ENCODE measurements at places on chromosomes 1 and 21.

- no peak for DNase-seq
These were observed 270.1 kb downstream of the ASTN1 start for GRCh38 chr1:176894450-176894849.

GRCh38 chr1:86436041-86436440 is 12.1 kb downstream of the CLCA2 start:
- no peak for DNase-seq

- DNase-seq: no peak
These were observed 128.1 kb upstream of the BCL9 start for GRCh38 chr1:147413110-147413605.

DNA sequence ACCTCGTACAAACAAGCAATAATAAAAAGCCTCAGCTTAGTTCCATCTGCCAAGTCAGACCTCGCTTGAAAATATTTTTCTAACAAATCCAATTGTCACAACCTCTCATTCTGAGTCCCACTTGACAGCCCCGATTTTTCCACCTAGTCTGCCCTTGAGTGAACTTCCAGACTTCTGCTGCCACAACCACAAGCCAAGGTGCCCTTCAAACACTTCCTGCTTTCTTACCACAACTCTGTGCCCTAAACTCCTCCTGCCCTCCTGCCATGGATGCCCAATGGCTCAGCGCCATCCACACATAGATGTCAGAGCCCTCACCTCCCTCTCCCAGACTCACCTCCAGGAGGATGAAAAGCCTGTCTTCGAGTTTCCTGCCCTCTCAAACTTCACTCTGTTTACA is 3.9 kb downstream of the TMPRSS2 start:
- DNase-seq: no peak

DNA sequence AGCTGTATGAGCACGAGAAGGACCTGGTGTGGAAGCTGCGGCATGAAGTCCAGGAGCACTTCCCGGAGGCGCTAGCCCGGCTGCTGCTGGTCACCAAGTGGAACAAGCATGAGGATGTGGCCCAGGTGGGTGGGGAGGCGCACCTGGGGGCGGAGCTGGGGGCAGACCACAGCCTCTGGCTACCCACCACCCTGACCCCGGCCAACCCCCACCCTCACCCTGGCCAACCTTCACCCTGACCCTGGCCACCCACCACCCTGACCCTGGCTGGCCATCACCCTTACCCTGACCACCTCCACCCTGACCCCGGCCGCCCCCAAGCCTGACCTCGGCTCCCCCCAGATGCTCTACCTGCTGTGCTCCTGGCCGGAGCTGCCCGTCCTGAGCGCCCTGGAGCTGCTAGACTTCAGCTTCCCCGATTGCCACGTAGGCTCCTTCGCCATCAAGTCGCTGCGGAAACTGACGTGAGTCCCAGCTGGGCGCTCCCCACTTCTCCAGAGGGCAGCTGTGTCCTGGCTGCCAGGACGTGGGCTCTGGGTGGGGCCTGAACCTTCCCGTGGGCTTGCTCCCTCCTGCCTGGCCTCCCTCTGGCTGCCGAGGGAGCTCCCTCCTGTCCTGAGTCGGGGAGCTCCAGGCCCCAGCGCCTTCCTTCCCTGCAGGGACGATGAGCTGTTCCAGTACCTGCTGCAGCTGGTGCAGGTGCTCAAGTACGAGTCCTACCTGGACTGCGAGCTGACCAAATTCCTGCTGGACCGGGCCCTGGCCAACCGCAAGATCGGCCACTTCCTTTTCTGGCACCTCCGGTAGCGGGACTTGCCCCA is 69.5 kb downstream of the PIK3CD start:
- no peak for DNase-seq

GRCh38 chr21:46151261-46151988 is 4.0 kb downstream of the FTCD start:
- DNase-seq: no peak

DNA sequence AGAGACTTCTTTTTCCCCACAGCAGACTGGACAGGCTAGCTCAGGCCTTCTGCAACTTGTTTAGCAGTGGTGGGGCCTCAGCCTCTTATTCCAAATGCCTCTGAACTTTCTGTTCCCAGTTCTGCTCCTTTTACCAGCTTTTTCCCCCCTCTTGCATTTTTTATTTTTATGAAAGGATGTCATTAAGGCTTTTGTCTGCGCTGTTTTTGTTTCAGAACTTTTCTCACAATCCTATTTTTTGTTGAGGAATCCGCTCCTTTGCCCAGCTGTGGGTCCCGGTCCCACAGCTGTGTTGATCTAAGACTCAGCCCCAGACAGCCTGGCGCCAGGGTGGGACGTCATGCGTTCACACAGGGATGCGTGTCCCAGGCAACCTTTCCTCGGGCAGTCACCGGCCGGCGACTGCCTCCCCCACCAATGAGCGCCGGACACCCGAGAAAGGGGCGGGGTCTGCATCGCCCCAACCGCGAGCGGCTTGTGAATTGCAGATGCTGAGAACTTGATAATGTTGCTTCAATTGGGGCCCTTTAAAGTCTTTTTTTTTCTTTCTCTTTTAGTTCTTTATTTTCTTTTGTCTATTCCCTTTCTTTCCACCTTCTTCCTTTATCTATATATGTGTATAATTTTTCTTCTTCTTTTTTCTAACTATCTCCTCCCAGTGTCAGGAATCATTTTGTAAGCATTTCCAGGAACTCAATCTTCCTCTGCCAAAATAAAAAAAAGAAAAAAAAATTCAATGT is 3.0 kb upstream of the ID3 start:
- no peak for DNase-seq

GRCh38 chr1:41361495-41362356 is 492 bp downstream of the FOXO6 start:
- DNase-seq: no peak

- DNase-seq: no peak
These were observed 598.3 kb upstream of the ZP4 start for GRCh38 chr1:238489006-238489405.

GRCh38 chr21:18318156-18318555 is 73.5 kb downstream of the CHODL start:
- DNase-seq: no peak

GRCh38 chr1:1601564-1602303 is 1.8 kb upstream of the FNDC10 start:
- DNase-seq: no peak

DNA sequence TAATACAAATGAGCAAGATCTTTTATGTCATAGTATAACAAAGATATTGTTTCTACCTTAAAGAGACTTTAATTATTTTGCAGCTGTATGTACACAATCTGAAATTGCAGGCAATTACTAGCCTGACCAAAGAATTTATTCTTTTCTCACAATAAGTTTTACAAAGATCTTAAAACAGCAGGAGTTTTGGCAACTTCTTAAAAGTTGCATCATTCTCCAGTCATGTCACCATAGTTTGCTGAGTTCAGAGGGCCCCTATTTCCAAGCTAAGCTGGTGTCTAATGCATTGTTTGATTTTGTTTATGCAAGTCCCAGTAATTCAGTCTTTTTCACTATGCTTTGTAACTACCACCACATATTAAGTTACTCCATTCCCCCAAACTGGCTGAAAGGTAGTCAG is 114.8 kb downstream of the DNAH14 start:
- DNase-seq: no peak

DNA sequence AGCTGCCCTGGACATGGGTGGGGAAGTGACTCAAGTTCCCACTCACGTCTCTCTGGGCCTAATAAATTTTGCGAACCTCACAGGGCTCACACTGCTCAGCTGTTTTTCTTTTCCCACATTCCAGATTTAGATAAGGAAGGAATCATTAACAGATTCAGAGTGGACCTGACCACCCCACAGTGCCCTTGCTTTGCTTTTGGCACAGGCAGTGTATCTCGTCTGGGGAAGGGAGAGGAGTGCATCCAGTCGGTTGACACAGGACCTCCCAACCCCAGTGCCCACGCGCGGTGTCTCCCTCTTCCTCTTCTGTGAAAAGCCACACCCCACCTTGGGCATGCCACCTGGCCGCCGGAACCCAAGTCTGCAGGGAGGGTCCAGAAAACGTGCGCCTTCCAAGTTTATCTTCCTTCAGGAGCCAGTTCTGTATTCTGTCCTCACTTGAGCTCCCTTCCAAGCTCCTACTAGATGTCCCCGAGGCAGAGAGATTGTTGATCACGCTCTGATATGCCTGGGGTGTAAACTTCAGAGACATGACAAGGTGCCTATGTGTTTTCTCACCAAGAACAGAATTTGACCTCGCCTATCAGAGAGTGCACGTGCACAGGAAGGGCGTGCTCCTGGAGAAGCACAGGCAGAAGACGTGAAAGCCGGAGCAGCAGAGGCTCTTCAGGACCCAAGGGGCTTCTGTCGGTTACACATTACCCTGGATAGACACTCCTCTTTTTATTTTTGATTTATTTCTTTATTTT is 9.5 kb upstream of the SLC2A5 start:
- no peak for DNase-seq

GRCh38 chr21:35377505-35378090 is 328.5 kb upstream of the RUNX1 start:
- DNase-seq: no peak

- no peak for DNase-seq
These were observed 837 bp upstream of the DESI2 start for GRCh38 chr1:244651956-244652622.

DNA sequence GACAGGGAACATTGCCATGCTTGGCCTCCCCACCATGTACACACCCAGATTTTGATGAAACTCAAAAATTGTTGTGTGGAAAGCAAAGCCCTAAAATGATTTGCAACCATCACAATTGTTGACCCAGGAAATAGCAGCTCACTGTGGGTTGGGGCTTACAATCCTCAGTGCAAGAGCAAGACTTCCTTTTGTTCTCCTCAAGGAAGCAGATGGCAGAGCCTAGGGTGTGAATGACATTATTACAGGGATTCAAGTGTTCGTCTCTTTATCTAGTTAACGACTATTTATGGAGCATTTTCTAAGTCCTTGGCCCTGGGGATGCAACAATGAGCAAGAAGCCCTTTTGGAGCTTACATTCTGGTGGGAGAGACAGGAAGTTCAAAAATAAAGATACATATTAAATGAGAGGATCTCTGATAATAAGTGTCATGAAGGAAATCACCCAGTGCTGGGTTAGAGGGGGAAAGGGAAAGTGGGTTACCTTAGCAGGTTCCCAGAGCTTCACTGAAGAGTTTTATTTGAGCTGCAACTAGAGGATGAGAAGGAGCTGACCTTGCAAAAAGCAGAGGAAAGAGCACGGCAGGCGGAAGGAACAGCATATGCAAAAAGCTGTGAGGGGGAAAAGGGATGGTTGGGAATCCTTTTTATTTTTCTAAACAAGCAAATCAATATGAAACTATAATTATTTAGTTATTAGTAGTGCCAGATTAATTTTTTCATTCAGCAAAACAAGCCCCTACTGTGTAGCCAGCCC is 38.5 kb upstream of the ID3 start:
- DNase-seq: no peak

- no peak for DNase-seq
These were observed 1183.7 kb downstream of the MRPL39 start for GRCh38 chr21:24423546-24423945.

DNA sequence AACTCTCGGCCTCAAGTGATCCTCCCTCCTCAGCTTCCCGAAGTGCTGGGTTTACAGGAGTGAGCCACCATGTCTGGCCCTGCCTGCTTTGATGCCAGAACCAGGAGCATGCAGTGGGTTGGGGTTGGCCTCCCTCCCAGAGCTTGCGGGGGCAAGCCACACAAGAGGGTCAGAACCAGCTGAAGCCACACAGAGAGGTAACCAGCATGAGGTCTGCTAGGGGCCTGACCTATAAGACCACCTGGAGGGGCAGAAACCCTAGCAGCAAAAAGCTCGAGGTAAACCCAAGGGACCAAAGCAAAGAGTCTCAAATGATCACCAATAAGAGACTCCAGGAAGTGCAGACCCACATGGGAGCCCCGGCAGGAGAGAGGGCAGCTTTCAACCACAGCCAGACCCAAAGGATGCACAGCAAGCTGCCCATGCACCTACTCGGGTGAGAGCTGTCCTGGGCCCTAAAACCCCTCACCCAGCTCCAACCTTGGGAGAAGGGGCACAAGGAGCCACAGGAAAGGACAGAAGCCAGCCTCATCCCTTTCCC is 81.2 kb downstream of the TOMM20 start:
- DNase-seq: no peak

- DNase-seq: no peak
These were observed 109.0 kb downstream of the PPIAL4G start for GRCh38 chr1:148374101-148374500.

GRCh38 chr1:33723251-33723650 is 140.6 kb upstream of the HMGB4 start:
- DNase-seq: no peak

GRCh38 chr1:169768161-169768560 is 26.5 kb downstream of the METTL18 start:
- DNase-seq: no peak

GRCh38 chr21:30234643-30235042 is 18.7 kb upstream of the CLDN8 start:
- no peak for DNase-seq

DNA sequence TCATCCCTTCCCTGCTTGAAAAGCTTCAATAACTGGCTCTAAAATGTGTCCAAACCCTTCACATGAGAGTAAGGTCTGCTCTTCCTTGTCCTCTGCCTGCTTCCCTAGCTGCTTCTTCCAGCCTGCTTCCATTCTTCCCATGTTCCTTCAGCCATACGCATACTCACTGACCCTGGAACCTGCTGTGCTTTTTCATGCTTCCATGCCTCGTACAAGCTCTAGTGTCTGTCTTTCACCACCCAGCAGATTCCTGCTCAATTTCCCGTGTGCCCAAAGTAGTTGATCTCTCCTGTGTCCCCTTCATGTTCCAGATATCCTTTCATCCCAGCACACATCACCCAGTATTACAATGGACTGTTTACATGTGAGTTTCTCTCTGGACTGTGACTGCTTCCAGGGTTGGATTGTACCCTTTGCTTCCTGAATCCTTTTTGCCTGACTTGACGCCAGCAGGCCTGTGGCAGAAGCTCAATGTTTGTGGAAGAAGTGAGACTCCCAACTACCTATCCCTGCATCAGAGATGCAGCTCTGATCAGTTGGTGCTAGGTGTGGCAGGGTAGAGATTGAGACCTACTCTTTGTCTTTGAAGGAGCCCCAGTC is 35.9 kb upstream of the RNF19B start:
- DNase-seq: no peak

GRCh38 chr1:45442272-45442671 is 48.7 kb downstream of the TESK2 start:
- no peak for DNase-seq

DNA sequence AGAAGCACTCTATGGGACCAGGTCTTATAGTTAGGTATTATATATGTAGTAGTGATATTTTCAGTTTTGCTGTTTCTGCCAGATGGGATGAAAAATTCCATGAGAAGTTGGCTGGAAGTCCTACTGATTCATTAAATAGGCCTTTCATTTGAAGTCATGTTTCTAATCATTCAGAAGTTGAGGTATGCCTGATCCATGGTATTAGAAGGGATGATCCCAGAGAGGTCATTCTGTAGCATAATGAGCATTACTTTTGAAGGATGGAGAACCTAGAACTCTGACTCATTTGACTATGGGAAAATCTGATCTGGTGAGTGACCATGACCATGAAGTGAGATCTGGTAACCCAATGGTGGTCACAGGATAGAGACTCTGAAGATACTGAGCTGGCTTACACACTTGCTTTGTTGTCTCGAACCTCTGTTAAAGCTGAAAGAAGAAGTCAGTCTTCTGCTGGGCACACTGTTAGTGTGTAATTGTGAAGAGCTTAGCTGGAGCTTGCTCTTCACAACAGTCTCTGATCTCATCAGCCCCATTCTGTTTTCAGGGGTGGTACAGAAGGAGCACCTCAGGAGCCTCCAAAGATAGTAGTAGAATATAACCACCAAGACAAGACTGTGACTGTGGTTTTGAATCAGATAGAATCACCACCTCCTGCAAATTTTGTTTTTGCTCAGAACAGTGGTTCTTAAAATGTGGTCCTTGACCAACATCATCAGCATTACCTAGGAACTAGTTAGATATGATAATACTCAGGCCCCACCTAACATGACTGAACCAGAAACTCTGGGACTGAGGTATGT is 9.0 kb downstream of the MGST3 start:
- no peak for DNase-seq

Measured in activated CD4-positive, alpha-beta T cell treated with anti-CD3 and anti-CD28 coated beads for 1 hour (primary cell).